ENCODE measurements at places on chromosomes 4 and X.

GRCh38 chrX:134909261-134909660 lies 81.5 kb upstream of the SMIM10 start:
- DNase-seq, result no peak

- no peak for DNase-seq
Measured at GRCh38 chr4:127606823-127607222, 25.9 kb upstream of the INTU start.

DNA sequence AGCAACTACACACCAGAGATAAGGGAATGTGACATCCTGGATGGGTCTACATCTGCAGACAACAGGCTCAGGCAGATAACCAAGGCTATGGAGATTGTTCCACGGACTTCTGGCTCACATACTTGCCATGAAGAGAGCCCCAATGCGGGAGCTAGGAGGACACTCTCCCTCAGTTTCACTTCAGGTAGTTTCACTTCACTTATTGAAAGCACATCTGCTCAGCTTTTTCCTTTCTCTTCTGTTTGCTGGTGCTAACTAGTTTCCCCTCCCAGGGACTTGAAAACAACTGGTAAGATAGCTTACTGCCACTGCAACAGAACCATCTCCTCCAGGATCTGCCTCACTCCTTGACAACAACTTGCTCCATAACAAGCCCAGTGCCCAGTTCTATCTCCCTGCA lies 1.4 kb upstream of the CT47C1 start:
- no peak for DNase-seq

GRCh38 chrX:51182545-51182944 lies 150.1 kb upstream of the NUDT10 start:
- DNase-seq, result no peak

GRCh38 chr4:185212581-185212980 lies 3.2 kb downstream of the SNX25 start:
- no peak for DNase-seq

DNA sequence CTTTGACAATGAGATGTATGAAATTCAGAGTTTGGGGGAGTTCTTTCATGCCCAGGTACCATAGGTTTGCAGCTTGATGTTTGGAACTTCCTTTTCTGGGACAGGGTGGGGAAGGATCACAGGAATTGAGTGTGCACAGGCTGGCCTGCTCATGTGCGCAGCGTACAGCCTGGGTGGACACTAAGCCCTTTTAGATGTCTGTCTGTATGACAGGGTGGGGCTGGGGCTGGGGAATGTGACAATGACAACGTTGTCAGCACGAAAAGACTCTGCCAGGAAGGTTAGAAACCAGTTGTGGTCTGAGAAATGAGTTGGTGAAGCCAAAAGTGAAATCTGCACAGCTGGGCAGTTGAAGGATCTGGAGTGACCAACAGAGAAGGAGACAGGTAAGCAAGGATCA lies 47.4 kb downstream of the WWC2 start:
- no peak for DNase-seq

DNA sequence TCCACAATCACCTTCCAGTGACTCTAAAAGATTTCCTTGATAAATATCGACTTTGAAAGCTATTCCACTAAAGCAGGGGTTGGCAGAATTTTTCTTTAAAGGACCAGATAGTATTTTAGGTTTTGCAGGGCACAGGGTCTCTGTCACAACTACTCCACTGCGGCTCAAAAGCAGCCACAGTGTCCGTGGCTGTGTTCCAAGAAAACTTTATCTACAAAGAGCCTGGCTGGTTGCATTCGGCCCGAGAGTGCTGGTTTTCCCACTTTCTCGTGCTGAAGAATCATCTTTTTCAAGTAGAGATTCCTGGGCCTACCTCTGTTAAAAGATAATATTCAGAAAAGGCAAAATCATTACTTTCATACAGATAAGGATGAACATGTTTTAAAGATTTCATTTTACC lies 55.6 kb downstream of the TSPAN7 start:
- DNase-seq, result no peak

DNA sequence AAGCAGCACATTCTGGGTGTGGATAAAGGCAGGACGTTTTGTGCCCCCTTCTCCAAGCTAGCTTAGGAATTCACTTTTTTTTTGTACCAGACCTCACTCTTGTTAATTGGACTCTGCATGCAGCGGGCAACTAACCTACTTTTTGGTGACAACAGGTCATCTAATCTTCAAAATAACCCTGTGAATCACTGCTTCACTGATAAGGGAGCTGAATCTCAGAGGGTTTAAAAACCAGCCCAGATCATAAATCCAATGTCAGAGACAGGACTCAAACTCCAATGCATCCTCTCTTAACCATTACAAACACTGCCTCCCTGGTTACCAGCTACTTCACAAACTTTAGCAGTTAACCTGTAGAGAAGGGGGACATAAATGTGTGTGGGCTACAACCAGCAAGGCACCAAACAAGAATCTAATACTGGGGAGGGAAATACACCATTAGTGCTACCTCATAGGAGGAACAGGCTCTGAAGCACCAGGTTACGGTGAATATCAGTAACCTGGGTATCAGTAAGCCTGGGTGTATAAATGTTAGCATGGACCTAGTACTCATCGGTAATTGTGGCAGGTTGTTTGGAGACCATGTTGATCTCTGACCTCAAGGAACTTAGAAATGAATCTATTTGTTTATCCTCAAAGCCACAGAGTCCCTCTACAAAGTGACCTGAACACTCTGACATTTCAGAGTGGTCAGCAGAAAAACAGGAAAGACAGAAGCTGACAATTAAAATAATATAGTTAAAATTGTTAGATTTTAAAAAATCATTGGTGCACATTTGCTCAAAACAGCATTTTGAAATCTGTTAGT lies 2.6 kb downstream of the TIFA start:
- no peak for DNase-seq

DNA sequence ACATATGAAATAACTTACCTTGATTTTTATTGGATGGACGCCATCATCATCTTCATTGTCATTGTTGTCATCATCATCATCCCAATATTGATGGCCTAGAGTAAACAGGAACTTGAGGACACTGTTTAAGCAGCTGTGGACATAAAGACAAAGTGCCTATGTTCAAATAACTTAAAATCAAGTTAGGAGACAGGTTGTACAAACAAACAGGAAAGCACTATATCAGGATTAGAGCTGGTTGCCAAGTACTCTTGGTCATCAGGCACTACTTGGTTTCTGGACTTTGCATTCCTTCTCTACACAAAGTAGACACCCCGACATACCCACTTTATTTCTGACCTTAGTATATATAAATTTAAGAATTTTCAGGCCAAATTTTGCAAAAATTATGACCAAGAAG lies 608.6 kb downstream of the KLHL13 start:
- DNase-seq, result no peak

- no peak for DNase-seq
Measured at GRCh38 chr4:42278709-42279324, 118.5 kb upstream of the SHISA3 start.

DNA sequence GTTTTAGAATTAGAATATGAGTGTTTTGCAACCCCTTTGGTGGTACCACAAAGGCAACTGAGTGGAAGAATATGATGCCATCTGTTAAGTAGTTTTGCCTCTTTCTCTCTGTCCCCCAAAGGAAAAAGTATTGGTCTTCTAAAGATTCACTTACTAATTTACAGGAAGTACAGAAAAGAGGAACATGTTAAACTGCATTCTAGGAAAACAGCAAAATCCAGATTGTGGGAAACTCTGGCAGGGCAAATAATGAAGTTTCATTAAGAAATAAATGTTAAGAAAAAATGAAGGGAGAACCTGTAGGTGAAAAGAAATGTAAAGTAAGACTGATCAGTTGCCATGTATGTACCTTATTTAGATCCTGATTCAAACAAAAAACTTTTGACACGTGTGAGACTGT lies 39.3 kb downstream of the NSUN7 start:
- no peak for DNase-seq

- no peak for DNase-seq
Measured at GRCh38 chrX:81336455-81337152, 134.7 kb downstream of the SH3BGRL start.

DNA sequence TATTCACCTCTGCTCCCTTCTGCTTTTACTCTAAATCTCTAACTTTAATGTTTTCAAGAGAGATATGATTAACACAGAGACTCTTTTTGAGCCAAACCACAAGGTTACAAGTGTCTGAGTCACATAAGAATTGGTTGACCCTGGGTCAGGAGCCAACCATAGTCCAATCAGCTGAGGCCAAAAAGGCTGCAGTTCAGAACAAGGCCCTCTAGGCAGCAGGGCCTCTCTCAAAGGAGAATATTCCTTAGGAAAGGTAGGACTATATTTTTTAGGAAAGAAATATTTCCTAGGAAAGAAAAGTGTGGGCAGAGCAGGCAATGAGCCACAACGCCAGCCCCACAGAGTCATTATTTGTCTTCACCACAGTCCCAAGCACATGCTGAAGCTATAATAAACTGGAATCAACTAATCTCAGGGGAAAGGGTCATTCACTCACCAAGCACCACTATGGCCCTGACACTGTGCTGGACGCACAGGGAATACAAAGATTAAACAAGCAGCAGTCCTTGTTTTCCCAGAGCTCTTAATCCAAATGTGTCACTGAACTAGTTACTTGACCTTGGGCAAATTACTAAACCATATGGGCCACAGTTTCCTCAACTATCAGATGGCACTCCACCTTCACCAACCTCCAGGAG lies 2.2 kb downstream of the ATP8A1 start:
- no peak for DNase-seq

DNA sequence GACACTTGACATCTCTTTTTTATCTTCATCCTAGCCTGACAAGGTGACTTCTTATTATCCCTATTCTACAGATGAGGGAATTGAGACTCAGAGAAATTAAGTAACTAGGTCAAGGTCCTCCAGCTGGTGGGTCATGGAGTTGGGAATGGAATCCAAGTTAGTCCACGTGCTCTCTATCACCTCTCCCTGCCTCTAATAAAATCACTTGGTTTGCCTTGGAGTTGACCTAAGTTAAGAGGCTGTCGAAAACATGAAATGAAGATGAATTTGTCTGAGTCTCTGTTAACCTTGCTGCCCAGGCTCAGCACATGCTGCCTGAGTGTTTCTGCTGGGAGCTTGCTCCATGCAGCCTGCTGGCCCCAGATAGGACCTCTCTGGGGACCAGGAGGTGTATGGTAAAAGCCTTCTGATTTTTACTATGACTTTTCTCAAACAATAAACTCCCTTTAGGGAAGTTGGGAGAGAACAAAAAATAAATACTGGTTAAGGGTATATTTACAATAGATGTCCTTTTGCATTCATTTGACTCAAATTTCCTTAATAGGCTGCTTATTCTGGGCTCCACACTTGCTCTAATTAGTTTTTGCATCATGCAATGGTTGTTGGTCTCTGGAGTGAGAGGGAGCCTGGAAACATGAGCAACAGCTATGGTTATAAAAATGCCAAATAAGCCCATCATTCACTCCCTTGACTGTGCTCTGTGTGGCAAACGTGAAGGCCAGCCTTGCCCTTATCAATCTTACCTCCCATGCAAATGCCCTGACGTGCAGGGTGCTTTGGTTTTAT lies 61.6 kb upstream of the DHX15 start:
- no peak for DNase-seq

DNA sequence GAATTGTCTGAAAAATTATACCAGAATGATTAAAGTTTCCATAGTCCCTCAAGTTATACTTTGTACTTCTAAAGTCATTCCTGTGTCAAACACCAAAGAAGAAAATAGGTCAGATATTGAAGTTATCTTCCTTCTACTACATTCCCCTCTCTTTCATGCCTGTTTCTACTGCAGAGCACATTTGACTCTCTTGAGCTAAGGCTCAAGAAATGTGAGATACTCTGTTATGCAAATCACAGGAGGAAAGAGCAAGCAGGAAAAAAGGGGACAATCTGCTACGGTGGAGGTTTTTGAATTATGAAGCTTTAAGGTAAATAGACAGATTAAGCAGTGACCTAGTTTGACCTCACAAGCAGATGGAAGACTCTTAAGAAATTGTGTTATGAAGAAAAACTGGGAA lies 198.9 kb upstream of the LDB2 start:
- DNase-seq, result no peak

Data from cortex of kidney (tissue), 1 donor.